SJSA1 (cell line): ENCODE measurements at places on chromosomes 1 and 21.

DNA sequence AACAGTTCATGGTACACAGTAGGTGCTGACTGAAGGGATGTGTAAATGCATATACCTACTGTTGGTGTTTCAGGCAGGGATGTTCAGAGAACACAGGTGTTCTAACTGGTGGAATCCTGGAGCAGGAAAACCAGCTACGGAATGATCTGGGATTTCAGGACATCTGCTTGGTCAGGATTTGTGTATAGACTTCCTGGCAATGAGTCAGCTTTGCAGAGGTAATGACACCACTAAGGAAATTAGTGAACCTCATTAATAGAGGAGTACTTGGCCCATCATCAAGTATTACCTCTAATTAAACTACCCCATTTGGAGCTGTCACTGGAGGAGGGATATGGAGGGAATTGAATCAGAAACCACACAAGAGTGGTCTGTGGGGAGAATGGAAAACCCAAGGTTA, 7.3 kb downstream of the MRPL37 start:
- DNase-seq: no peak

- DNase-seq: no peak
Measured at GRCh38 chr1:48853006-48853405, 76.3 kb upstream of the BEND5 start.

- no peak for DNase-seq
Measured at GRCh38 chr1:115466433-115466832, 128.4 kb upstream of the NGF start.

- no peak for DNase-seq
Measured at GRCh38 chr1:179053486-179053885, 27.8 kb downstream of the FAM20B start.

DNA sequence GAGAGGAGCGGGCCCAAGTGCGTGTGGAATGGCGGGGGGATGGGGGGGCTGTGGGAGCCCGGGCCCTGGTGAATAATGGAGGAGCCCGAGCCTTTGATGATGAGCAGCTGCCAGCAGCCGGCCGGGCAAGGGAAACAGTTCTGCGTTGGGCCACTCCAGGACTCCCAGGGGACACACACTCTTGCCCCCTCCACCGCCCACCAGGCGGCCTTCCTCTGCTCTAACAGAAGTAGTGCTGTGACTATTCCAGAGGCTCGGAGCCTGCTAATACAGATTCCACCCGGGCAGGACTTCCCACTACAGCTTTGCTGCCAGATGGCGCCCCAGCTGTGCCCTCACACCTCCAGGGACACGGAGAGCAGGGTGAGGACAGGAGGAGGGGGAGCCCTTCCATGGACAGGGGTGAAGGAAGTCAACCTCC, 48.2 kb upstream of the LRP8 start:
- no peak for DNase-seq

DNA sequence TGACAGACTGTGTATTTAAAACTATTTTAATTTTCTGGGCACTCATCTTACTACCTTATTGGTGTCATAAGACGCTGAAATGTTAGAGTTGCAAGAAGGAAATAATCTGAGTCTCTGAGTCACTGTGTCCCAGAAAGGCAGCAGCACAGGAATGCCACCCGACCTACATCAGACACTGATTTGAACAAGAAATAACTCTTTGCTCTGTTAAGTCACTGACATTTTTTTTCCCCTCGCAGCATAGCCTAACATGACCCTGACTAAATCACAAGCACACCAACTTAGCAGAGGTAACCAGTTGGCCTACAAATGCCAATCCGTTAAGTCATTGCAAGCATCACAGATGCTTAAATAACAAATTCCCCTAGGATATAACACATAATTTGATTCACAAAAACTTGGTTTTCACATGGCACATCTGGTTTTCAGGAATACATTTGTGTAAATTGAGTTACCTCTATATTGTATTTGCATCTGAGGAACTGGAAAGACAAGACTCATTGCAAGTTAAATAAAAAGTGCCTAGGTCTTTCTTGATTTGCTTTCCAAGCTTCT, 349.1 kb downstream of the SEC16B start:
- no peak for DNase-seq
